ENCODE measurements at places on chromosomes 2 and 18. TPM values are rescaled to one million over a fixed set of nuclear protein-coding genes. Genes with fewer than 3 reads are reported as not detected.
A peak's percentile ranks its signal among the peaks of the same experiment; 100 is the strongest.

- H3K27ac ChIP-seq = no peak overlapping the region
- no peak overlapping the region for H3K4me3 ChIP-seq
- H3K27me3 ChIP-seq = peaks cover 2% of the 10 kb centered on the region
- H3K4me1 ChIP-seq = peaks cover 10% of the 10 kb centered on the region
- no peak for DNase-seq
Observed at GRCh38 chr18:33115917-33116316, 324.6 kb downstream of the CCDC178 start.

DNA sequence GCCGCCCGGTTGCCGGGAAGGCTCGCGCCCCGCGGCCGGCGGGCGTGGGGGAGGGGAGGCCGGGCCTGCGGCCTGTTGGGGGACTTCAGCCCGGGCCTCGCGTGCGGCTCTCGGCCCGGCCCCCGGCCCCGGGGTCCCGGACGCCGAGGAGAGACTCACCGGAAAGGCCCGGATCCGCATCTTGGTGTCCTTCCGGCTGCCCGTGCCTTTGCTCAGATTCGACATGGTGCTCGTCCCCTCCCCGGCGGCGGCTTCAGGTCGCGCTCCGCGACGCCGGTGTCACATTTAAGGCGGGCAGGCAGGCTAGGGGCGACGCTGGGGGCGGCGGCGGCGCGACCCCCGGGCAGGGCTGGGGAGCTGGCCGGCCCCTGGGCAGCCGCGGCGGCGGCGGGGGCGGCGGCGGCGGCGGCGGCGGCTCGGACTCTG lies 365 bp downstream of the CUL3 start:
- peaks cover 18% of the 10 kb centered on the region for H3K36me3 ChIP-seq
- peaks cover 52% of the 10 kb centered on the region for H3K4me1 ChIP-seq
- peak overlapping the region; percentile 89 for H3K4me3 ChIP-seq
- H3K27me3 ChIP-seq = peaks cover 15% of the 10 kb centered on the region
- H3K27ac ChIP-seq = no peak overlapping the region
- peak; percentile 60 for DNase-seq

- no peak for DNase-seq
- no peak overlapping the region for H3K4me3 ChIP-seq
- H3K4me1 ChIP-seq = no peaks in the 10 kb centered on the region
- H3K36me3 ChIP-seq = no peaks in the 10 kb centered on the region
Observed at GRCh38 chr18:49019446-49020045, 68.8 kb upstream of the SMAD7 start.

DNA sequence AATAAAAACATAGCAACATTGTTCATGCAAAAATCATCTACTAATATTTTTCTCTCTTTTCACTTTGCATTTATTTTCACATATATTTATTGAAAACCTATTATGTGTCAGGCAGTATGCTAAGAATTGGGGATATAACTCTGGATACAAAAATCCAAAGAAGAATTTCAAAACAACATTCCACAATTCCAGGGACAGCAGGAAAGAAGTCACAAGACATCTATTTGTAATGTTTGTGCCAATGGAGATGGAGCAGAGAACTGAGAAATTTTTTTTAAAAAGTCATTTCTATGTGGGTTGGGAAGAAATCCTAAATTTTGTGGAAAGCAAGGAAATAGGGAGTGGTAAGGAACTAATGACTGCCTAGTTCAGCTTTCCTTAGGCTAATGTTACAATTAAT lies 128.6 kb upstream of the TLK1 start:
- DNase-seq = no peak
- peaks cover 1% of the 10 kb centered on the region for H3K27me3 ChIP-seq
- H3K27ac ChIP-seq = no peak overlapping the region
- H3K4me3 ChIP-seq = no peak overlapping the region
- H3K4me1 ChIP-seq = peaks cover 8% of the 10 kb centered on the region

GRCh38 chr2:41965909-41966295 lies 81.9 kb upstream of the PKDCC start:
- DNase-seq = no peak
- no peaks in the 10 kb centered on the region for H3K36me3 ChIP-seq
- no peak overlapping the region for H3K27ac ChIP-seq
- peaks cover 5% of the 10 kb centered on the region for H3K27me3 ChIP-seq

- H3K36me3 ChIP-seq = no peaks in the 10 kb centered on the region
- H3K4me1 ChIP-seq = no peaks in the 10 kb centered on the region
- H3K4me3 ChIP-seq = no peak overlapping the region
- no peak overlapping the region for H3K27ac ChIP-seq
Observed at GRCh38 chr18:42157420-42157819, 202.4 kb downstream of the PIK3C3 start.

GRCh38 chr2:232976666-232977437 lies 36.2 kb downstream of the NGEF start:
- H3K27me3 ChIP-seq = peaks cover 4% of the 10 kb centered on the region
- no peak for DNase-seq
- no peak overlapping the region for H3K4me3 ChIP-seq
- H3K36me3 ChIP-seq = no peaks in the 10 kb centered on the region
- H3K4me1 ChIP-seq = no peaks in the 10 kb centered on the region

- peak; percentile 16 for DNase-seq
- peak overlapping the region; percentile 80 for H3K27ac ChIP-seq
- H3K36me3 ChIP-seq = no peaks in the 10 kb centered on the region
- peaks cover 8% of the 10 kb centered on the region for H3K4me1 ChIP-seq
Observed at GRCh38 chr2:144183727-144184126, 336.2 kb downstream of the ZEB2 start.

DNA sequence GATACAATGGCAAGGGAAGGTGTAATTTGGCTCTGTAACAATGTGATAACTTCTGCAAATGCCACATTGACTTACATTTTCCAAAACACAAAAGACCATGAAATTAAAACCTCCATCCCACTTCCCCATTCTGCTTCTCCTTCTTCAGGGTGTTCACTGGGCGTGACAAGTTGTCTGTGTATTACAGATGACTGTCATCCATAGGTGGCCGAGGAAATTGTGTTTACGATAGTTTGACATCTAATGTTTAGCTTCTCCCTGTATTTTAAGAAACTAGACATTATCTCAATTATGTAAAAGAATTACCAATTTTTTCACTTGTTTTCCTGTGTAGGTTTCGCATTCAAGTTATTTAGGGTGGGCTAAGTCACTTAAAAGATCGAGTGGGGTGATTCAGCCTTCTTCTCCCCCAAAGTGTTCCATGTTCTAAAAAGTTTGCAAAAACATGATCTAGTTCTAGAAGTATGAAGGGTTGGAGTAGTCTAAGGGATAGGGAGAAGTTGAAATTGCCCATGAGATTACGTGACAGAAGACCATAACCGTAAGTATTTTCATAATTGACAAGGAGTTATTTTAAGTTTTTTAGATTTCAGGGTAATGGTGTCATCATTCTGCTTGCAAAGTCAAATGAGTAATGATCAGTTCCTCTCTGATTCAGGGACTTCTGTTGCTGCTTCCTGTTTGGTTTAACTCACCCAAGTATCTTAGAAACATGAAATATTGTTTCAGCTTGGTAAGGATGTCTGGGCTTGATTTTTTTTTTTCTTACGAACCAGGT lies 25.2 kb upstream of the CYTIP start:
- no peak overlapping the region for H3K27ac ChIP-seq
- DNase-seq = no peak
- H3K4me3 ChIP-seq = no peak overlapping the region
- H3K27me3 ChIP-seq = peaks cover 1% of the 10 kb centered on the region

GRCh38 chr2:41828052-41828643 lies 219.7 kb upstream of the PKDCC start:
- H3K27ac ChIP-seq = no peak overlapping the region
- no peaks in the 10 kb centered on the region for H3K27me3 ChIP-seq
- no peaks in the 10 kb centered on the region for H3K36me3 ChIP-seq

DNA sequence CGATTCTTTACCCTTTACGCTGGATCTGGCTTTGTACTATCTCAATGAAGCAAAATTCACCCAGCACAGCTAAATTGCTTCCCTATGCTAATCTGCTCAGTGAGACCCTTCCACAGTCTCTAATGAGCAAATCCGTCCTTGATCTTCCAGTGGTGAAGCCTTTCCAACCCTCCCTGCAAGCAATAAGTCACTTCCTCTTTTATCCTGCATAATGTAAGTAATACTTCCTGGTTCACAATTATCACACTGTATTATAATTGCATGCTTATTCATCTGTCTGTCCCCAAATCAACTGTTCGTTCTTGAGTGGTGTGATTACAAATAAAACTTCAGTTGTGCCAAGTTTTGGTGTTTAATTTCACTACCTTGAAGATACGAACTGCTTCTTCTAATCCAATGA lies 404.0 kb downstream of the ADCYAP1 start:
- no peak overlapping the region for H3K4me3 ChIP-seq
- no peaks in the 10 kb centered on the region for H3K36me3 ChIP-seq
- no peak overlapping the region for H3K27ac ChIP-seq
- H3K27me3 ChIP-seq = peaks cover 1% of the 10 kb centered on the region
- no peaks in the 10 kb centered on the region for H3K4me1 ChIP-seq
- no peak for DNase-seq

GRCh38 chr2:6506361-6506794 lies 359.3 kb downstream of the CMPK2 start:
- peaks cover 1% of the 10 kb centered on the region for H3K27me3 ChIP-seq
- H3K4me3 ChIP-seq = no peak overlapping the region
- H3K4me1 ChIP-seq = no peaks in the 10 kb centered on the region
- no peak overlapping the region for H3K27ac ChIP-seq
- no peak for DNase-seq

- H3K36me3 ChIP-seq = no peaks in the 10 kb centered on the region
- H3K27me3 ChIP-seq = peaks cover 10% of the 10 kb centered on the region
- no peak overlapping the region for H3K4me3 ChIP-seq
- DNase-seq = no peak
- peaks cover 17% of the 10 kb centered on the region for H3K4me1 ChIP-seq
Observed at GRCh38 chr18:52343138-52343537, 3.1 kb downstream of the DCC start.

DNA sequence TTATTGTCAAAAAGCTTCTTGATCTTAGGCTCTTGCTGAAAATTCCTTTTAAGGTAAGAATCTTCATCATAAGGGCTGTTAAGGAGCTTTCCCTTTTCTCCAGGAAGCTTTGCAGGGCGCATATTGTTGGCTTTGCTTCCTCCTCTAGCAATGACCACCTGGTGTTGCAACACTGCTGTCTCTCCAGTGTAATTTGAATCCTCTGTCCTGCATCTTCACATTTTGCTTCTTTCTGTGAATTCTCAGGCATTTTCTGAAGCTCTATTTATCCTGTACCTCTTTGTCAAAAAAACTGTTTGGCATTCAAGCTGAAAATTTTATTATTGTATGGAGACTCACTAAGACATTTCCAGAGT lies 533.1 kb upstream of the CHAC2 start:
- peak overlapping the region; percentile 70 for H3K27ac ChIP-seq
- H3K4me1 ChIP-seq = peaks cover 28% of the 10 kb centered on the region
- H3K4me3 ChIP-seq = no peak overlapping the region
- no peaks in the 10 kb centered on the region for H3K27me3 ChIP-seq
- no peak for DNase-seq
- no peaks in the 10 kb centered on the region for H3K36me3 ChIP-seq

- DNase-seq = peak; percentile 10
- H3K4me1 ChIP-seq = peaks cover 65% of the 10 kb centered on the region
- no peak overlapping the region for H3K4me3 ChIP-seq
- no peaks in the 10 kb centered on the region for H3K36me3 ChIP-seq
- peak overlapping the region; percentile 70 for H3K27ac ChIP-seq
Observed at GRCh38 chr2:152405206-152406118, 70.5 kb downstream of the FMNL2 start.

DNA sequence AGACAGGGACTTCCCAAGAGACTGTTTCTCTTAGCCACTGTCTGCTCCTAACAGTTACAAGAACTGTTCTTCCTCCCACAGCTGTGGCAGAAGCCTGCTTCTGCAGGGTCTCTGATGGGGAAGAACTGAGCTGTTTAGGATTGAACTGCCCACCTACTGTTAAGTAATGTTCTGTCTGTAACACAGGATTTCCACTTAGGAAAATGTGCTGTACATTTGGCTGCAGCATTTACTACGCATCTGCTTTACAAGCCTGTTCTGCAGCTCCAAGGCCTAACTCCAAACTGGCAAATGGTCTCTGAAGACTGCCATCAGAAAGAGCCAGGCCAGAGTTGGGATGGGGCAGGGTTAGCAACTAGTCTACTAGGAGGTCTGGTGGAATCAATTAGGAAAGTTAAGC lies 87.8 kb upstream of the UPP2 start:
- H3K4me1 ChIP-seq = peaks cover 10% of the 10 kb centered on the region
- no peak for DNase-seq
- H3K4me3 ChIP-seq = no peak overlapping the region

DNA sequence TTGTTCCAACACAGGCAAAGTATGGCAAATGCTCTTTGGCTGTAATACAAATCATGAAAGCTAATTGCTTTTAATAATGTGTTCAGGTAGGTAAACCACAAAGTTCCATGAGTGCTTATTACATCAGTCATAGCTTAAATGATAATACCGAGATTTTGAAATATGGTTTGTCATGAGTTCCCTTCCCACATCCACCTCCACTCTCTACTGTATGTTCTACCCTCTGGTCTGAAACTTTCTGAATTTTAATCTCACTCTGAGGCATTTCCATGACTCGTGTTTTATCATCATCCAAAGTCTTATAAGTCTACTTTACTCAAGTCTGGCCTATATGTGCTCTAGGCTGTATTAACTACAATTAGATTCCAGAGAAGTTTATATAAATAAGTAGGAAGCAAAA lies 354.8 kb downstream of the AKAIN1 start:
- H3K36me3 ChIP-seq = no peaks in the 10 kb centered on the region
- H3K27me3 ChIP-seq = no peaks in the 10 kb centered on the region
- H3K4me1 ChIP-seq = peaks cover 10% of the 10 kb centered on the region
- no peak for DNase-seq
- H3K27ac ChIP-seq = no peak overlapping the region

DNA sequence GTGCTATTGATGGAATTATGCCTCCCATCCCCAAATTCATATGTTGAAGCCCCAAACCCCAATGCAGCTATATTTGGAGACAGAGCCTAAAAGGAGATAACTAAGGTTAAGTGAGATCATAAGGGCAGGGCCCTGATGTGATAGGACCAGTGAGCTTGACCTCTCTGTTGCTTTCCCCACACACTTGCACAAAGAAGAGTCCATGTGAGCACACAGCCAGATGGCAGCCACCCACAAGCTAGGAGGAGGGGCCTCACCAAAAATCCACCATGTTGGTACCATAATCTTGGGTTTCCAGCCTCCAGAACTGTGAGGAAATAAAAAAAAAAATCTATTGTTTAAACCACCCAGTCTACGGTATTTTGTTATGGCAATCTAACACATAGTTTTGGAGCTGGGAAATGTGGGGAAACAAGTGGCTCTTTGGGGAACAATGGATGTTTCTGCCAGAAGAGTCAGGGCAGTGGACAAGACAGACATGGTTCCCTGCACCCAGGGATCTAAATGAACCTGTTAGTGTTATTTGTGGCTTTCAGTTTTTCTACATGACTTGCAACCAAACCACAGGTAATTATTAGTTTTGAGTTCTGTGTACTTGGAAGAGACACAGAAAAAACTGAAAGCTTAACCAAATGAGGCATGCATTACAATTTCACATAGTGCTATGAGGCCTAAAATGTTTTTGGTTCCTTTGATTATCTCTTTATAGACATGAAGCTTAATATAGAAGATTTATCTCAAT lies 259.1 kb downstream of the LTBP1 start:
- H3K36me3 ChIP-seq = peaks cover 17% of the 10 kb centered on the region
- H3K4me3 ChIP-seq = no peak overlapping the region
- no peak for DNase-seq
- H3K27ac ChIP-seq = no peak overlapping the region
- H3K4me1 ChIP-seq = peaks cover 23% of the 10 kb centered on the region
- H3K27me3 ChIP-seq = peaks cover 2% of the 10 kb centered on the region

ATOH8 gene
- 1.8 TPM for total RNA-seq

MATN3 gene
- 8.9 TPM for total RNA-seq

ALPP gene
- total RNA-seq = not detected

CDH7 gene
- 0.44 TPM for total RNA-seq

HOXD1 gene
- total RNA-seq = 3.8 TPM

TRAPPC12 gene
- total RNA-seq = 105 TPM

Data from endothelial cell (in vitro differentiated cells).